Ovary (tissue), 10 donors: ENCODE measurements at places on chromosomes 5 and 9. TPM values are rescaled to one million over a fixed set of nuclear protein-coding genes. Genes with fewer than 3 reads are reported as not detected.

Gene PCDHGA5
- total RNA-seq, result 8.1 TPM

Gene SHISAL2B
- total RNA-seq, result not detected

Gene DND1
- total RNA-seq, result 0.30 TPM

Gene PDE8B
- 12.9 TPM for total RNA-seq

Gene FBLL1
- 0.41 TPM for total RNA-seq

Gene PCDHGB7
- 20.4 TPM for total RNA-seq

Gene STK32A
- total RNA-seq, result 9.0 TPM

Gene LHFPL2
- 25.3 TPM for total RNA-seq

Gene TYRP1
- not detected for total RNA-seq

GRCh38 chr9:31232485-31232884 is 1152.0 kb upstream of the ACO1 start:
- DNase-seq, result no peak

GRCh38 chr5:131210151-131210510 is 39.4 kb downstream of the LYRM7 start:
- DNase-seq, result no peak

DNA sequence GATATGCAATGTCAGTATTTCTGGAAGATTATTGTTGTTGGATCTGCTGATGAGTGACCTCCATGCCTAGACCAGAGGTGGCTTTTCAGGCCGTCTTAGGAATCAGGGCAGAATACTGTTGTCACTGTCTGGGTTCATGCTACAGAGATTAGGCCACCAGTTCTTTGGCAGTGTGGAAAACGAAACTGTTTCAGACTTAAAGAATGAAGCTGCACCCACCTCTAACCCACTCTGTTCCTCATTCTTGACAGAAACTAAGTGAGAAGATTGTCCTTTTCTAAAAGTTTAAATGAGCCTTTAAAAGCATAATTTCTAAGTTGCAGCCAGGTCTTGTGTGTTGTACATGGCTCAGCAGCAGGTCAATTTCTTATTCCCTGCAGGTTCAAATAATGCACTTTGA is 444.3 kb downstream of the ENC1 start:
- DNase-seq, result no peak

- DNase-seq, result no peak
These were observed 49.9 kb downstream of the FGF18 start for GRCh38 chr5:171469326-171469725.

DNA sequence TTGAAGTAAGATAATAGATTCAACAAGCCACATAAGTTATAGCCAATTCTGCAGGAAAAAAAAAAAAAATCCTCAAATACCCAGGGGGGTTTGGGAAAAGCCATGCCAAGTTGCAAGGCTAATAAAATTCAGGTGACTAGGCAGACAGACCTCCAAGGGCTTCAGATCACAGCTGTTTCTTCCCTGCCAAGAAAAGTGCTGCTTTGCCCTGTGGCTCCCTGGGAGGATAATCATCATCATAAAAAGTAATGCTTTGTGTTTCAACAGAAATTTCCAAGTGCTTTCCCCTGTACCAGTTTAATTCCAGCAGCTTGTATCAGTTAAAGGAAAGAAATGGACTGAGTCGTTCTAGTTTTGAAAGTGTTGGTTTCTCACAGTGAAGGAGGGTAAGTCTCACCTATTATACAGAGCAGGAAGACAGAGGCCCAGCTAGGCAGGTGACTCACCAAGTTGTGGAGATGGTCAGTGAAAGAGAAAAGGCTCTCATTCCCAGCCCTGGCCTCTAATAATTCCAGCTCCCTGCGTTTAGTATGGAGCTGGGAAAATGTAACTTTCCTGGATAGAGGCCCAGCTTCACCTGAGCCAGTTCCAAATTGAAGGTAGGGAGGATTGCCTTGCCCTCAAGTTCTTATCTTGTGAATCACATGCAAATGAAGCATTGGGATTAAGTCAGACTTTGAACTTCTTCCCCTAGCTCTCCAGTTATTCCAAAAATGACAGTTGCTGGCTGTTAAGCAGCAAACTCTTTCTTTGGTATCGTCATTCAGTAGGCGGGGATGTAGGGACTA is 263.4 kb downstream of the GRIA1 start:
- DNase-seq, result no peak

DNA sequence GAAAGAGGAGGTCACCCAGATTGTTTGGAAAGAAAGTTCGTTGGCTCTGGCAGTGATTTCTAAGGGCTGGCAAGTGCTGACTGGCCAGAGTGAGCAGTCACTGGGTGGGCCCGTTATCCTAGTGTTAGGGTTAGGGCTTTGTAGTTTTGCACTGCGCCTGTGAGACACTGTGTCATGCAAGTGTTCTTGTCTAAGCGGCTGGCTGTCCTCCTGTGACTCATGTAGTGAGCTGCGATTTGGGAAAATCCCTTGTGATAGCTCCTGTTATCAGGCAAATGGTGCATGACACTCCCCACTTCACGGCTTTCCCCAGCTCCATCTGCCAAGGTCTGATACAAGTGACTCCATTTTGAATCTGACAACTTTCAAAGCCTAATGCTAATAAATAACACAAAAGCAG is 526.0 kb upstream of the ADAMTS16 start:
- no peak for DNase-seq

DNA sequence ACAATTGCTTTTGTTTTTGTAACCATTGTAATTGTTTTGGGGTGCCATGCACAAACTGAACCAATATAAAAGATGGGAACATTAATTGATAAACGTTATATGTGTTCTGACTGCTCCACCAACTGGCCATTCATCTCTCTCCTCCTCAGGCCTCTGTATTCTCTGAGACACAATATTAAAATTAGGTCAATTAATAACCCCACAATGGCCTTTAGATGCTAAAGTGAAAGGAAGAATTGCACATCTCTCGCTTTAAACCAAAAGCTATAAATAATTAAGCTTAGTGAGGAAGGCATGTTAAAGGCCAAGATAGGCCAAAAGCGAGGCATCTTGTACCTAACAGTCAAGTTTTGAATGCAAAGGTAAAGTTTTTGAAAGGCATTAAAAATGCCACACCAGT is 448.4 kb upstream of the ITGA1 start:
- no peak for DNase-seq

DNA sequence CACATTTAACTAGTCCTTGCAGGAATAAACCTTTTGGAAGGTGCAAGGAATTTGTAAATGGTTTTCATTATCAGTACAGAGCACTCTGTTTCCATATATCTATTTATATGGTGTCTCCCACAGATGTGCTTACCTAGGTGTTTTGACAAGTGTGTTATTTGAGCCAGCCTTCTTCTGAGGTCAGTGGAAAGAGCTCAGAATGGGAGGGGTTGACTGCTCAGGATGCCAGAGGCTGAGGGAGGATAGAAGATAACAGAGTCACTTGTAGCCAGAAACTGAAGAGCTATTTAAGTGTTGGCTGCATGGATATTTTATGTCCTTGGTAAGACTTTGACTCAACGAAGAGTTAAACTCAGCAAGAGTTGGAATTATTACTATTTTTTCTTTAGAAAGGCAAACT is 5.0 kb downstream of the CMYA5 start:
- DNase-seq, result no peak

DNA sequence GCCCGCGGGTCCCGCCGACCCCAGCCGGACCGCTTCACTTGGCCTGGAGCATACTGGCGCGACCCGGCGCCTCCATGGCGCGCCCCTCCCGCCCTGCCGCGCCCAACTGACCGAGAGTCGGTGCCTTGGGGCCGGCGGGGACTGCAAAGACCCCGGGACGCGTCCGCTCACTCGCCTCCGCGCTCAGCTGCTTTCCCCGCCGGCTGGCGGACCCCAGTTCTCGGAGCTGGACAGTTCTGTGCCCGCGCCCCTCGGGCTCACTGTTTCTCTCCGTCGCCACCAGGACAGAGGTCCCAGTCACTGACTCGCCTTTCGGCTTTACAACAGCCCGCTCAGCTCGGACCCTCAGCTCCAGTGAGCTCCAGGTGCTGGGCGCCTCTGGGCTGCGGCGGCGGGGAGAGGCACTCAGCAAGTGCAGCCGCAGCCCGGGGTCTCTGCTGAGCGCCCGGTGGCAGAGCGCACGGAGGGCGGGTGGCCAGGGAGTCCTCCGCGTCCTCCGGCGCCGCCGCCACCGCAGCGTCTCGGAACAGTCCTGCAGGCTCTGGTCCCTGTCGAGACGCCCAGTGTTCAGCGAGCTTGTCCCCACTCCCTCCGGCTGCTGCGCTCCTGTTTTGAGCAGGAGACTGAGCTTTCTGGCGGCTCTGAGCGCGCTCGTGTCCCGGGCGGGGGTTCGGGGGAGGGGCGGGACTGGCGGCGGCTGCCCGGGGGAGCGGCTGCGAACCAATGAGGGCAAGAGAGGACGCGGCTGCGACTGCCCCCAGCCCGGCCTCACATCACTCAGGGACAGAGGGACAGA is at the start of gene SMIM32:
Gene SMIM32, minus strand, starts transcription at position 637 of the 796 bp plus-strand sequence. CDS start 638 bp downstream, outside the sequence.
- DNase-seq, result no peak

DNA sequence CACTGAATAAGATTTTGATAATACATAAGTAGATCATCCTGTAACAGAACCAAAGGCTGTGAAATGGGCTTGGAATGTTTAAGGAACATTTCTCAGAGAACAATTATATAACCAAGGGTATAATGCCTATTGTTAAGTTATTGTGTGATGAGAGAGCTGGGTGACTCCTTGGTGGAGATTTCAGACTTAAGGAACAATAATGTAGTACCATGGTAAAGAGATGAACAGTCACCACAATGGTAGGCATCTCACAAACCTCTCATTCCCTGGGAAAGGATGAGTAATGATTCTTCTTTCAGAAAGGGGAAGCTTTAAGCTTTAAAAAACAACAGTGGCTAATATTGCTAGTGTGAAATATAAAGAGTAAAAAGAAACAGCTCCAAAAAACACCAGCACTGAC is 147.4 kb downstream of the TRIM36 start:
- no peak for DNase-seq

- DNase-seq, result no peak
These were observed 280.4 kb downstream of the MEF2C start for GRCh38 chr5:88602584-88602983.

- no peak for DNase-seq
These were observed 21.5 kb upstream of the TBC1D2 start for GRCh38 chr9:98276907-98277469.

GRCh38 chr5:173474881-173475287 is 141.6 kb downstream of the BOD1 start:
- DNase-seq, result no peak

GRCh38 chr9:87372356-87372851 is 125.3 kb upstream of the DAPK1 start:
- DNase-seq, result no peak

GRCh38 chr9:129414377-129414992 is 206.4 kb downstream of the C9orf50 start:
- DNase-seq, result peak; percentile 76

DNA sequence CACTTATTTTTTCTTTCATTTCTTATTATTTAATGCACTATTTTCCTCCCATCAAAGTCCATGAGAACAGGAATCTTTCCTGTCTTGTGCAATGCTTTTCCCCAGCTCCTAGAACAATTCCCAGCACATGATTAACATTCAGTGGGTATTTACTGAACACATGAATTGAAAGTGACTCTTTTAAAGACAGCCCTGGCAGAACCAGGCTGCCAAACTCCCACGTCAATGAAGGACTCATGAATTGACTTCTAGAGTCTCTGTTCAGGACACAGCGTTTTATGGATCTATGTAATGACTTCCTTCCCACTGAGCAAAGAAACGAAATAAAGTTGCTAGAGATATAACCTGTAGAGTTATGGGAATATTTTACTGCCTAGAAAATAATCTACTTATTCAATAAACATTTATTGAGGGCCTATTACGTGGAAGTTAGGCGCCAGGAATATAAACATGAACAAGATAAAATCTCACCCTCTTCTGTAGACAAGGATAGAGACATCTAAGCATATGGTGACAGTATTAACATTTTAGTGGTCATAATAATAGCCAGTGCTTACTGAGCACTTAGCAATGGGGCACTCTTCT is 485.9 kb upstream of the KLF4 start:
- no peak for DNase-seq

GRCh38 chr5:145465474-145466263 is 369.5 kb downstream of the PRELID2 start:
- no peak for DNase-seq

DNA sequence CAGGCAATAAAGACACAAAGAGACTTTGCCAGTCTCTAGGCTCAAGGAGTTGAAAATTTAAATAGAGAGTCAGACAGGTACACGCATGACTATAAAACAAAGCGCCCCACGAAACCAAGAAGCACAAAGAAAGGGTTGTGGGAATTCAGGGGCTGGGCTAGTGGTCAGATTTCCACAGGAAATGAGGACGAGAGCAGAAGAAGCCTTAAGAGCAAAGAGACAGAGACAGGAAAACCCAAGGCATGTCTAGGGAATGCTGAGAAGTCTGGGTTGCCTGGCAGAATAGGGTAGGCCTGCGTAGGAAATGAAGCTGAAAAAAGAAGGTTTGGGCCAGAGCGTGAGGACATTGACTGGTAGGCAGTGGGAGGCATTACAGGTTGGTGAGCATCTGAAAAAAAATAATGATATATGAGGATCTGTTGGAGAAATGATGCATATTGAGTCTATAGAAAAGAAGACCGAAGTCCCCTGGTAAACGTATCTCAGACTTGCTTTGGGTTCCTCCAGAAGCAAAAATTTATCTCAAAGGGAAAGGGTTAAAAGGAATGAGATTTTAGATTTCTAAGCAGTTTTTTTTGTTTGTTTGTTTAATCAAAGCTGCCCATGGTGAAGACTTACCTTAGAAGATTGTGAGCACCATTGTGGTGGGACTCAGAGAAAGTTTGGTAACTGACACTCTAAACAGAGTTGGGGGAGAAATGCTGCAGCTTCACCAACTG is 51.8 kb downstream of the SLC1A3 start:
- DNase-seq, result no peak

DNA sequence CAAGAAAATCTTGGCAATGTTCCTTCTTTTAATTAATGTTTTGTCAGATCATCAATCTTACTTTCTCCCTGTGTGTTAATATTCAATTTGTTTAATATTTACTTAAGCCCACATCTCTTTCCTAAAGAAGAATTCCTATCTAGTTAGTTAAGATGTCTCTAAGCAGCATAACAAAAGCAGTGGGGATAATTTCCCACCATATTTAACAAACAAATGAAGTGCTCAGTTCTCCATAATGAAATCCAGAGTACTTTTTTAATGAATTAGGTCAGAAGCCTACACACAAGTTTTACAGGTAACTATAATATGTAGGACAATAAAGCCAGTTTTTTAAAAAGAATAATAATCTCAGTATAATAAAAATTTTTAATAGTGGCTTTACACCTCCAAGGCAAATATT is 1918.8 kb downstream of the EFNA5 start:
- no peak for DNase-seq

GRCh38 chr5:10140195-10140973 is 109.3 kb downstream of the ATPSCKMT start:
- no peak for DNase-seq
